ENCODE measurements at places on chromosomes 16 and 17.
A peak's percentile ranks its signal among the peaks of the same experiment; 100 is the strongest.

GRCh38 chr16:23564575-23565363, 7.2 kb downstream of the UBFD1 start:
- no peak for DNase-seq

- no peak for DNase-seq
Observed at GRCh38 chr17:31061678-31062077, 33.1 kb upstream of the NF1 start.

DNA sequence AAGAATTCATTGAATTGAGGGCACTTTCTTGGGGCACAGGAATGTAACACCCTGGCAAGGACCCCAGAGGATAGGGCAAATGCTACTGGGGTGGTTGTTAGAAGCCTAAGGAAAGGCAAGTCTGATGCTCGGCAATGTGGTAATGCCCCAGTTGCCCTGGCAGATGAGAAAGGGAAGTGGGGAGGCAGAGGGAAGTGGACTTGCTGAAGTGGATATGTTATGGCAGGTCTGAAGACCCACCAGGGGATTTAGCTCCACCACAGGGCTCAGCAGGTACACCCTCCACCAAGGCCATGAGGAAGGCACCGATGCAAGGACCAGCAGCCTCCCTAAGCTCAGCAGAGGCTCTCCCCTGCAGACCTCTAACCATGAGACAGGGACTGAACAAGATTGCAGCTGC, 184.8 kb downstream of the IRX5 start:
- no peak for DNase-seq

- DNase-seq: no peak
Observed at GRCh38 chr16:56354016-56354415, 71.3 kb downstream of the AMFR start.

DNA sequence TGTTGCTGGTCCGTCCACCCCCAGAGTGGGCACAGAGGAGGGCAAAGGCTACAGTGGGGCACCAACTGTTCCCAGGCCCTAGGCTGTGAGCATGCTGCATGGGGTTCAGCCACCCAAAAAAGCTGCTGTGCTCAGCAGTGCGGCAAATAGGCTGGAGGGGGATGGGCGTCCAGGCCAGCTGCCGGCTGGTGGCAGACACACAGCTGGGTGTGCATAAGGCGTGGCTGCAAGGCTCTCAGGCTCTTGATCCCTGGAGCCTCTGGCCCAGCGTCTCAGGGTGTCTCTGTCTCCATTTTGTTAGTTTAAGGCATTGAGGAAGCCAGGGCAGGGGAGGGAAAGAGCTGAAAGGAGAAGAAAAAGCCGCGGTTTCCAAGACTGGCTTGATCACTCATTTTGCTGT, 8.8 kb downstream of the RPL19 start:
- DNase-seq: no peak

GRCh38 chr17:15119968-15120367, 145.2 kb downstream of the PMP22 start:
- DNase-seq: peak; percentile 83

- DNase-seq: no peak
Observed at GRCh38 chr16:69871708-69872107, 79.4 kb upstream of the CLEC18A start.

DNA sequence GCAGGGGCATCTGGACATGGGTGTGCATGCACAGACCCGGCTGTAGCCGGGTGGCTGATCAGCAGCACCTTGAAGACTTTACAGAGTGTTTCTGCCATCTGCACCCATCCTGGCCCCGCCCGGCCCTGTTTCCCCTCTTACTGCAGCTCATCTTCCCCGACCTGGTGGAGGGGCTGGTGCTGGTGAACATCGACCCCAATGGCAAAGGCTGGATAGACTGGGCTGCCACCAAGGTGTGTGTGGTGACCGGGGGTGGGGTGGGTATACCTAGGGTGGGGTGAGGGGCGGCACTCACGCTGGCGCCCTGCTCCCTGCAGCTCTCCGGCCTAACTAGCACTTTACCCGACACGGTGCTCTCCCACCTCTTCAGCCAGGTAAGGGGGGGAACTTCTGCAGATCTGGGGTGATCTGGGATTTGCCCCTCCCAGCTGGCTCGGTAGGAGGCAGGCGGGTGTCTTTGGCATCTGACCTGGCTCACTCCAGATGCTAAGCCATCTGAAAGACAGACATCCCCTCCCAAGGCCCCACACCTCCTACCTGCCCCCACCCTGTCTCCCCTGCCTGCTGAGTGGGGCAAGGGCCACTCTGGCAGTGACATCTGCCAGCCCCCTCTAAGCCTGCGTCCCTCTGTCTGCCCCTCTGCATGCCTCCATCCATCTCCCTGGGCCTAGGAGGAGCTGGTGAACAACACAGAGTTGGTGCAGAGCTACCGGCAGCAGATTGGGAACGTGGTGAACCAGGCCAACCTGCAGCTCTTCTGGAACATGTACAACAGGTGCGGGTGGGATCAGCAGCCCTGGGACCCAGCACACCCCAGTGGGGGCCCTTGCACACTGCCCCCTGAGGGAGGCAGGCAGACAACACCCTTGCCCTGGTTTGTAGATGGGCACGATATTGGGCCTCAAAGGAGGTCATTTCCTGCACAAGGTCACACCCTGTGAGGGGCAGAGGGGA, 6.6 kb downstream of the NDRG4 start:
- no peak for DNase-seq

DNA sequence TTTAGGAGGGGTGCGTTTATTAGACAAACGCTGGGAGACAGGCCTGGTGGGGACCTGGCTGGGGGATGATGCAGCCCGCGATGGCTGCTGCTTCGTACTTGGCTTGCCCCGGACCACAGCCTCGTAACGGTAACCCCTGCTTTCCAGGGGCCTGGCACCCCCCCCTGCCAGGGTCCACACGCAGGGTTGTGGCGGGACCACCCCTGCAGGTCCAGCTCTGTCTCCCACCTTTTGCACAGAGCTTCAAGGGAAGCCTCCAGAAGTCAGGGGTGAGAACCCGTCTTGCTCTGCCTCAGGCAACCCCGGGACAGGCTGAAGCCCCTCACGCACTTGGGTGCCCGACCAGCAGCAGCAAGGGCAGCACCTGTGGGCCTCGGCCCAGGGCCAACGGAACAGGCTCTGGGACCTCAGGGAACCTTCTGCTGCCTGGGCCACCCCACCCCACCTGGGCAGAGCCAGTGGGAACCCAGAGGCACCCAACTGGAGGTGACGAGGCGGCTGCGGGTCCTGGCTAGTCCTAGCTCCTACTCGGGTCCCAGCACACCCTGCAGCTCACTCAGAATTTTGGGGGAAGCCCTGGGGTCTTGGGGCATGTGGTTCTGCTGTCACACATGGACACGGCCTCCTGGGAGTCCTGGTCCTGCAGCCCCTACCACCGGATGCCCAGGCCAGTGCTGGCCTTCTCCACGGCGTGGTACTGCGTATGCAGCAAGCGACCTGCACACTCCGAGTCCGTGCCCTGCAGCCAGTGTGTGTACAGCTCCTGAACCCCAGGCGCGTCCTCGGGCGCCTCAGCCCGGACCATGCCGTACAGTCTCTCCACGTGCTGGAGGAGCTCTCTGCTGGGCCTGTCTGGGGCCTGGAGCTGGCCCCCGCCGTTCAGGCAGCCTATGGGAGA, 3.1 kb downstream of the HAGHL start:
- no peak for DNase-seq

GRCh38 chr16:67393788-67394154, 473 bp upstream of the TPPP3 start:
- DNase-seq: no peak

- DNase-seq: no peak
Observed at GRCh38 chr17:3946711-3947235, 17.5 kb downstream of the ATP2A3 start.

GRCh38 chr16:1743376-1744337, 27.7 kb downstream of the NME3 start:
- no peak for DNase-seq

GRCh38 chr16:86219655-86220445, 290.5 kb upstream of the FOXF1 start:
- DNase-seq: peak; percentile 37

GRCh38 chr17:34499576-34499975, 79.8 kb upstream of the TMEM132E start:
- DNase-seq: peak; percentile 23

- no peak for DNase-seq
Observed at GRCh38 chr17:19372011-19372370, 6.3 kb upstream of the MAPK7 start.

- no peak for DNase-seq
Observed at GRCh38 chr17:72158895-72159885, 38.4 kb downstream of the SOX9 start.

DNA sequence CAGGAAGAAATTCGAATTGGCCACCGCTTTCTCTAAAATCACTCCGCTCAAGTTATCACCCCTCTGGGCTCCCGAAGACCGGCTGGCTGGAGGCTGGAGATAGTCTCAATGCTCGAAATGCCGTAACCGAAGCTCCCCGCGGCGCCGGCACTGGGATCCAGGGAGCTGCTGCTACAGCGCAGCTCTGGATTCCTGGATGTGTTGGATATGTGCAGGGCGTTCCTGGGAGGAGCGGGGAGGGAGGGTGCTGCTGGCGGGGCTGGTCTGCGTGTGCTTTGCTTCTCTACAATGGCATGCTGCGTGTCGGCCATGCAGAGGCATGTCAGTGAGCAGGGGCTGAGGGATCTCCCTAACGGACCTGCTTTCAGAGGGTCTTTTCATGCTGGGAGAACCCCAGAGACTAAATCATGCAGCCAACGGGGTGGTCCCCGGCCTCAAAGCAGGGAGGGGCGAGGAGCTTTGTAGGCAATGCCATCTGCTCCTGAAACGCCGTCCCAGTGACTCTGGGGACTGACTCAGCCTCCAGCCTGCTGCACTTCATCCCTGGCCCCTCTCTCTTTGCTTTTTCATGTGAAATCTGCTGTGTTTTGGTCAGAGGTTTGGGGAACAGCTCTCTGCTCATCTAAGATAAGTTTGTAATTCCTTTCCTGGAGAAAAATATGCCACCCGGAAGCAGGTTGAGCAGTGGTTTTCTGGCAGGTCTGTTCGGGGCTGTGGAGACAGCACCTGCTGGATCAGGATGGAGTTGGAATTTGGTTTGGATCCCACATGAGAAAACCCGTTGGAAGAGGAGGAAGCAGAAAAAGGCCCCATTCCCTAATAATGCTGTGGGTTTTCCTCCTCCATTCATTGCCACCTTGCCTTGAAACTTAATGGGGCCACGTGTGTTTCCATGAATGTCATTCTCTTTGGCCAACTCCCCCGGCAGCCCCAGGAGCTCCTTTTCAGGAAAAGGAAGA, 311.4 kb downstream of the SEC14L1 start:
- peak; percentile 90 for DNase-seq

GRCh38 chr17:12545877-12546513, 119.7 kb upstream of the MYOCD start:
- DNase-seq: peak; percentile 69

GRCh38 chr17:28467456-28468025, 5.9 kb upstream of the SLC13A2 start:
- peak; percentile 61 for DNase-seq

- no peak for DNase-seq
Observed at GRCh38 chr17:82112914-82113311, 14.9 kb upstream of the FASN start.

GRCh38 chr16:79451196-79451816, 149.2 kb downstream of the MAF start:
- peak; percentile 4 for DNase-seq

DNA sequence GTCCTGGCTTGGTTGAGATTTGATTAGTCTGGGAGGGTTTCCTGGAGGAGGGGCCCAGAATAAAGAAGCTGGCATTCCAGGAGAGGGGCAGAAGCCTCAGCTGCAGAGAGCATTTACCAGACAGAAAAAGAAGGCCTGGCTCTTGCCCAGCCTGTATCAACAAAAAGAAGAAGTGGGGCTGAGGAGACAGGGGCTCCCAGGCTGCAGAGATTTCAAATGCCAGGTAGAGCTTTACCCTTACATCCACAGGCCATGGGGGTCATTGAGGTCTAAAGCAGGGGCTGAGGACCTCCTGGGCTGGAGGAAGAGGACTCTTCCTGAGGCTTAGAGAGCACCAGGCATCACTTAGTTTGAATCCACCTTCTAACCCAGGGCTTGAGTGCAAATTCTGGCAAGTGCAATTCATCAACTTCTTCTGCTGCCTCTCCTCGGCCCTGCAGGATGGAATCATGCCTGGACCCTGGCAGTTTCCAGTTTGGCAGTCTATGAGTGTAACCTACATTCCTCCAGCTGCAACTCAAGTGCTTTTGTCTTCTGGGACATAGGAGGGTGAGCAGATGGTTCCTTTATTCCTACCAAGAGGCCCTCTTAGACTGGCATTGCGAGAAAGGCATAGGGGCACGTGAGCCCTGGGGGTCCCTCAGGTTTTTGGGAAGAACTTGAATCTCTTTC, 15.3 kb downstream of the CA7 start:
- DNase-seq: no peak

- no peak for DNase-seq
Observed at GRCh38 chr17:4086041-4086483, 56.8 kb downstream of the ZZEF1 start.

- no peak for DNase-seq
Observed at GRCh38 chr17:33696102-33696501, 403.0 kb upstream of the ASIC2 start.

DNA sequence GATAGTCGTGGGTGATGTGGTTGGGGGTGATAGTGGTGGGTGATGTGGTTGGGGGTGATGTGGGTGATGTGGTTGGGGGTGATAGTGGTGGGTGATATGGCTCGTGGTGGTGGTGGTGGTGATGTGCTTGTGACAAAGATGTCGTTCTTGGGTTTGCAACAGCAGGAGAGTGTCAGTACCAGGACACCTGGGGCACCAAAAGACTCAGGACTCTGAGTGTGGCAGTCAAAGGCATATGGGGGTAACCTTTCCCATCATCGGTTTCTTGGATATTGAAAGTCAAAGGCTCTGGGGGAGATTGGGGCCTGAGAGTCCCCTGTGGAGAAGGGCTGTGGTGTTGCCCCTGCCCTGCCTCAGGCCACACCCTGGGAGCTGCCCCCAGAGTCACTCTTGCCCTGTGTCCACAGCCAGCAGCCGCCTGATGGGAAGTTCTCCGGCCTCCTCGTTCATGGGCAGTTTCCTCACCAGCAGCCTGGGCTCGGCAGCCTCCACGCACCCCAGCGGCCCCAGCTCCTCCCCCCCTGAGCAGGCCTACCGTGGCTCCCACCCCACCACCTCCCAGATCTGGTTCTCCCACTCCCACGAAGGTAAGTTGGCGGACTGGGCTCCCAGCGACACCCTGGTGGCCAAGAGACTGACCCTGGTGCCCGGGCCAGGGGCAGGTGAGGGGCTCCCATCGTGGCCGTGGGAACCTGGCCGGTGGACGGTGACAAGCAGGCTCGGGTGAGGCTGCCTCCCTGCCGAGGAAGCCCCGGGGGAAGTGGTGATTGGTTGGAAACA, 31.3 kb downstream of the BAHCC1 start:
- no peak for DNase-seq

GRCh38 chr16:1771864-1772361, 570 bp upstream of the NME3 start:
- no peak for DNase-seq
